ENCODE measurements at places on chromosomes 12 and 14.

DNA sequence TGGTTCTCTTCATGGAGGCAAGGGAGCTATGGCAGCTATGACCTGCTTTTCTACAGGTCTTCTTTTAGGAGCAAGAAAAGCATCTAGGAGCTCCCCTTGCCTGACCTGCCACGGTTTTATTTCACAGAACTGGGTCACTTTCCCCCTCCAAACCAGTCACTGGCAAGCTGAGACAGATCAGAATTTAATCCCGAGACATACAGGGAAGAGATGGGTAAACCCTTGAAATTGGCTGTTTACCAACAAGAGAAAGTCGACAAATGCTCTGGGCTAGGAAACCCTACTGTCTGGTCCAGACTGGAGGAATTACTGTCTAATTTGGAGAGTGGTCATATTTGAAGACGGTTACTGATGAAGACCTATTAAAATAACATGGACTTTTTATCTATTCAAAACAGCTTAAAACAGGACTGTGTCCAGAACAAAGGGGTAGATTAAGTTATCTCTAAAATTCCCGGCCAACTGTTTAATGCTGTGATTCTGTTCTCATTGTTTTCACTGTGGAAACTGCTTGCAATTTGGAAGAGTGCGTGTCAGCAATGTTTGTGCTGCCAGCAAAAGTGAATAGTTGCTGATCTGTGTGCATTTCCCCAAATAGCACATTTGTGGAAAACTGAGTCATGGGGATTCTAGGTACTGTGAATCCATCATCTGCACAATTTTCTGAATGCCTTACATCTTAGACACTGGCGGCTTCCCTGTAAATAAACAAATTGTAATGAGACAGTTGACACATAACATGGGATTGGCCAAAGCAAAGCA is 73.4 kb upstream of the EEA1 start:
- no peak for DNase-seq

GRCh38 chr12:102631274-102631673 is 150.9 kb upstream of the IGF1 start:
- DNase-seq: no peak

DNA sequence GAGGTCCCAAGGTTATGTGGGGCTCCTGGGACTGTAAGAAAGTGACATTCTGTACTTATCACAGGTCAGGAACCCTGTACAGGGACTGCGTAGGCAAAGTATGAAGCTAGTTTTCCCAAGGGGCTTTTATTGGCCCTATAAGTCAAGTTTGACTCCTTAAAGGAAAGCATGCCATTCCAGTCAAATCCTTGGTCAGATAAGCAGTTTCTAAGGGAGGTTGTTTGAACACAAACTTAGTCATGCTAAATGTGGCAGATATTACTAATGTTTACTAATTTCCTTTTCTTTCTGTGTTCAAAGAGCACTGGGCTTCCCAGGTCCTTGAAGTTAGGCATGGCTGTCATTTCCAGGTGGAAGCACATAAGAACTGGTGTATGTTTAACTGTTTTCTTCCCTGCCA is 472.4 kb downstream of the ATP23 start:
- DNase-seq: no peak

DNA sequence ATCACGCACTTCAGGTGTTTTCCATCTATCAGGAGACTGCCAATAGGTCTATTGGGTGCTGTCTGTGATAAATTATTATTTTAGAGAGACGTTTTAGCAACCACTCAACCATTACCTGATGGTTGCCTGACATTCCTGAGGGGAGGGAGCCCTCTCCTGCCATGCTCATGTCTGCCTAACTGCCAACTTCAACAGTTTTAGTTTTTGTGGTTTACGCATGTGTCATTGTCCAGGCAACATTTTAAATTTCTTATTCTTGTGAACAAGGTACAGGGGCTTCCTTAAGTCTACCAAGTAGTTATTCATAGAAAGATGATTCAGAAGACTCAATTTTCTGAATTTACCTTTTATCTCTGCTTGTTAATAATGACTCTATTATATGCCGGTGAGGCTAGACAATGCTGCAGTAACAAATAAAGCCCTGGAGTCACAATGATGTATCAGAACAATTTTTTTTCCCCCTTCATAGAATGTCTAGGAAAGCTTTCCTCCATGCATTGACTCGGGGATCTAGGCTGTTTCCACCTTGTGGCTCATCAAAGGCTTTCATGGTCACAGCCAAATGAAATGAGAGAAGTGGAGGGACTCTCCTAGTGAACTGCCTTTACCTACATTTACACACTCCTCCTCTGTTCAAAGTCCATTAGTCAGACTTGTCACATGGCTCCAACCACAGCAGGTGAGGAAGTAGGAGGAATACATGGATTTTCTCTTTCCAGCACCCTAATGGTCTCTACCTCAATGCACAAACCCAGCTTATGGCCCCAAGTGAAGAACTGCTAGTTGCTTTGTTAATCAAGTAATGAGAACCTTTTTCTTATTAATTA is 225.8 kb downstream of the CRADD start:
- no peak for DNase-seq

GRCh38 chr12:66767536-66767935 is 88.7 kb upstream of the GRIP1 start:
- DNase-seq: no peak

DNA sequence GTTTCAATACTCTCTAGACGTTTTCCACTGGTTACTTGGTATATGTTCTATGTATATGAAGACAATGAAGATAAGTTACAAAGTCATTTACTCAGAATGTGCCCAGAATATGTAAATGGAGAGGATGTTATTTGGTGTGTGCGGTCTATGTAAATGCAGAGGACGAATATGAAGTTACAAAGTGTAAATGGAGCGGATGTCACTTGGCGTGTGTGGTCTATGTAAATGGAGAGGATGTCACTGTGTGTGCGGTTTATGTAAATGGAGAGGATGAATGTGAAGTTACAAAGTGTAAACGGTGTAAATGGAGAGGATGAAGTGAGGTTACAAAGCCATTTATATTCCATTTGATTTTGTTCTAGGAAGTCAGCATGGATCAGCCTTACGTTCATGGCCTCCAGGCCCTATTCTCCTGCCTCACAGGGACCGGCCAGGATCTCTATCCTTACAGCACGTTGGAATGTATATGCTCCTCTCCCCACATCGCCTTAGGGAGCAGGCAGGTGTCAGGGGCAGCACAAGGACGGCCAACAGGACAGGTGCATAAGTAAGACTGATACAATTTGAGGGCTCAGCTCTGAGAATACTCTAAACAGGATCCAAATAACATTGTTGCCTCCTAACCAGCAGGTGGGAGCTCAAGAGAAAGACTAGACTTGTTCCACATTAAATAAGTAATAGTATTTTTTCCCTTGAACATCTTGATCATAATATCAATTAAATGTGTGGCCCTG is 42.4 kb downstream of the GLRX5 start:
- DNase-seq: no peak

DNA sequence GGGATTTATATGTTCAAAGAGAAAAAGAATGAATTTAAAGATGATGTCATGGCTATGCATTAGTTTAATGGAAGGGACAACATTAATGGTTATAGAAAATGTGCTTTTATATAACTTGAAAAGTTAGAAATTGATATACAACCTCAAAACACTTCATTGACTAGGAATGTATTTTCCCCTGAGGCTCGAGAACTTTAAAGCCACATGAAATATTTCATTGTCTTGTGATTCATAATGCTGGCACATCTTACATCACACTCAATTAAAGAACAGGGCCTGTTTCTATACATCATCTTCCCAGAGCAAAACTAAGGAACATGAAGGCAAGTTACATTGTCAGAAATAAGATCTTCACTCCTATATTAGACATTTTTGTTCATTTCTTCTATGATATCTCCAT is 35.2 kb upstream of the PAWR start:
- no peak for DNase-seq

Measured in inflammatory macrophage treated with lipopolysaccharide for 1 hour (primary cell).